ENCODE measurements at places on chromosomes 7 and 10.
A peak's percentile ranks its signal among the peaks of the same experiment; 100 is the strongest.

GRCh38 chr10:97764519-97764931 lies 7.3 kb downstream of the SFRP5 start:
- DNase-seq: no peak

DNA sequence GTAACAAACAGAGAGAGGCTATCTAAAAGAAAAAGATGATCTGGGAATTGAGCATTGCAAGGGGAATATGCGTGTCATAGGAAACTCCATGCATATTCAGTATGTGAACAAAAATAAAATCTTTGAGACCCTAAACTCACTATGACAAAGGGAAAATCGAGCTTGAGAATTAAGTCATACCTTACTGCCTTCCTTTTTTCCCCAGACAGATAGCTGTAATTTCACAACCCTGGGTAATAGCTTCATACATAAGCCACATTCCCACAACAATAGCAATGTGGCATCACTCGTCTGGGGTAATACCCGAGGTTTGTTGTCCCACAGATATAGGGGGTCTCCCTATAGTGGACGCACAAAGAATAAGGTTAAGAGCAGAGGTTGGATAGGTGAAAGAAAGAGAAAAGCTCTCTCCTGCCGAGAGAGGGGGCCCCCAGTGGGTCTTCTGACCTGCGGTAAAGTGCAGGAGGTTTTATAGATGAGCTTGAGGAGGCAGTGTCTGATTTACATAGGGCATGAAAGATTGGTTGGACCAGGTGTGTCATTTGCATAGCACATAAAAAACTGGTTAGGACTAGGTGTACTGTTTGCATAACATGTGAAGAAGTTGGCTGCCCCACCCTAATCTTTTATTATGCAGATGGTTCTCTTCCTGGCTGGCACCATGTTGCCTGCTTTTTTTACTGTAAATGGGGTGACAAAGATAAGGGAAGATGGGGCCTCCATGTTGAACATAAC lies 11.6 kb downstream of the CYP3A43 start:
- DNase-seq: no peak

DNA sequence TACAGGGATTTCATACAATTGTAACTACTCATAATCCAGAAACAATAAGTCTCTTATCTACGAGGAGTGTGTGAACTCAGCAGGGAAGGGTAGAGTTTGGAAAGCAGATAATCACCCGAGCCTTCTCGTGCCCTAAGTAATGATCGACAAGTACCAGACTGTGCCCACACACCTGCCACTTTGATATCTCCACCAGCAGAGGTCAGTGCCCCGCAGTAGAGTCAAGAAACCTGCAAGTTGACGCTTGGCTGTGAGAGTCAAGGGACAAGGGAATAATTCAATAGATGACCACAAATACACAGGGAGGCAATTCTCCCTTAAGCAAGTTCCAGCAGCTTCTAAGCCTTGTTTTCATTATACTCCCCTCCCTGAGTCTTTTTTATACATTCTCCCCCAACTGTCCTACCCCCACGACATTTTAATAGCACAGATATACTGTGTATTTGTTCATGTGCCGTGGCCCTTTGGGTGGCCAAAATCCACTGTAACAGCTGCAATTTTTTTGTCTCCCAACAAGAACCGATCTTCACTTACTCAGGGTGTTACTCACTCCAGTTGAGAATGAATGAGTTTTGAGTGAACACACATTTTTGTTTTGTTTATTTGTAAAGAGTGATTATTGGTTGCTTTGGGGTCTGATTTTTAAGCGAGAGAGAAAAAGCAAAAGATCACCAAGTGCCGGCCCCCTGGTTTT lies 106.9 kb upstream of the RHEB start:
- DNase-seq: no peak

DNA sequence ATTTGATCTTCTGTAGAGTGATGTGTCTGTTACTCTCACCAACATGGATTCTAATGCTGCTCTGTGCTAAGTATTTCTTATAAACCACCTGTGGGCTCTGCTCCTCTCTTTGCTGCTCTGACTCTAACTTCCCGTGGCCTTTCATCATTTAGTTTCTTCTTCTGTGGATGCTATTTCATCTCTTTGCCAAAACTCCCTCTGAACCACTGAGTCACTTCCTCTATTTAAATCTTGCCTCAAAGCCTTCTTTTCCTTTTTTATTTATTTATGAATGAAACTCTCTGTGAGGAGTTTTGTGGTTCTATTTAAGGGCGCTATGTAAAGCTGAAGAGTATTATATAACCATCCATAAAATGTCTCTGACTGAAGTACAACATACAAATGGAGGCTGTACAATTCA lies 538.5 kb downstream of the SUGCT start:
- DNase-seq: no peak

GRCh38 chr10:49363309-49364031 lies 32.4 kb downstream of the DRGX start:
- peak; percentile 68 for DNase-seq

GRCh38 chr7:141217938-141218337 lies 144.1 kb downstream of the TMEM178B start:
- no peak for DNase-seq

DNA sequence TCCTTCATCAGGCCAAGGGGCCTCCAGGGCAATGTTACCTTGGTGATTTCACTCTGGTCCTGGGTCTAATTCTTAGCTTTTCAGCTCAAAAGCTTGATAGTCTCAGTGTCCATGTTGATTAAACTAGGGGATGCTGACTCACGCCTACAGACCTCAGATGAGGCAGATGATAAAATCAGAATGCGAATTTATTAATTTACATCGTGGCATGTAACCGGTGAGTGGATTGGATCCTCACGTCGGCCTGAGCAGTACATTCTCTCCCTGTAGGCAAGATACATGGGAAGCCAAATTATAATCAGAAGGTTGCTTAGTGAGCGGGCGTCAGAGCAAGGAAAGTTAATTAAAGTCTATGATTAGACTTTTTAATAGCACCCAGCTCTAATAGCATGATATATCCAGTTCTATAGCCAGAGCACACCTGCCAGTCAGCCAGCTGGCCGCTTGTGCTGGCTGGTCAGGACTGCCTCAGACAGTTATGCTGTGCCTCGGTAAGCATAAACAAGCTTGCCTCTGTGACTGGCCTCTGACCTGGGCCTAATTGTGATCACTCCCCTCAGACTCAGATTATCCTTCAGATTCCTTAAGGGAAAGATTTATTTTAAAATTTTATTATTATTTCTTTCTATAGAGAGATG lies 20.2 kb upstream of the CPA5 start:
- DNase-seq: no peak

DNA sequence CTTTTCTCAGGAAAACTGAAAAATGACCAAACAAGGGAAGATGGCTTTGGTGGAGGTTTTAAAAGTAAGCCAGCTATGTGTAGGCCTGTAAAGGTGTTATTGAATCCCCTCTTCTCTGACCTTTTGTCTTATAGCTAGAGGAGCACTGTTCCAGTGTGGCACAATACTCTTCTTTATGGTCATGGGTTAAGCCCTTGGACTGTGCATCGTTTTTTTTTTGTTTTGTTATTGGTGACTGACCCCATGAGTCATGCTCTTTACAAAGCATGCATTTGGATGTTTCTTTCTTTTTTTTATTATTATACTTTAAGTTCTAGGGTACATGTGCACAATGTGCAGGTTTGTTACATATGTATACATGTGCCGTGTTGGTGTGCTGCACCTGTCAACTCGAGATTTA lies 19.6 kb upstream of the FAM25A start:
- no peak for DNase-seq

GRCh38 chr10:63712717-63713115 lies 191.5 kb downstream of the REEP3 start:
- no peak for DNase-seq

- DNase-seq: no peak
These were observed 13.9 kb downstream of the TSPAN14 start for GRCh38 chr10:80468002-80468401.

DNA sequence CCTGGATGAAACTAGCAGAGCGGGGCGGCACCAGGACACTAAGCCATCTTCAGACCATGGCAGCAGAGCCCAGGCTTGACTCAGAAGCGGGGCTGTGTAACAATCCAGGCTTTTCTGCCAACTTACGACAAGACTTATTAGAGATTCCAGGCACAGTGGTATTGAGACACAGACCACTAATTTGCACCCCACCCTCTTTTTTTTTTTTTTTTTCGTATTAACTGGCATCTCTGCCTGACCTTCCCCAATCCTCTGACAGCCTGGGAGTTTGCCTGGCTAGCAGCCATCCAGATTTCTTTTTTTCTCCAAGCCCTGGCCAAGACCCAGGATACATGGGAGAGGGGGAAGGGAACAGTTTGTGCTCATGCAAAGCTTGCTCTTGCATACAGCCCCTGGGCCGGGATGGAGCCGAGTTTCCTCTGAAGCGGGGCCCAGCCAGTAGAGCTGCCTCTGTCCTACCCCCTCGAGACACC lies 182.4 kb downstream of the PLXNA4 start:
- no peak for DNase-seq

DNA sequence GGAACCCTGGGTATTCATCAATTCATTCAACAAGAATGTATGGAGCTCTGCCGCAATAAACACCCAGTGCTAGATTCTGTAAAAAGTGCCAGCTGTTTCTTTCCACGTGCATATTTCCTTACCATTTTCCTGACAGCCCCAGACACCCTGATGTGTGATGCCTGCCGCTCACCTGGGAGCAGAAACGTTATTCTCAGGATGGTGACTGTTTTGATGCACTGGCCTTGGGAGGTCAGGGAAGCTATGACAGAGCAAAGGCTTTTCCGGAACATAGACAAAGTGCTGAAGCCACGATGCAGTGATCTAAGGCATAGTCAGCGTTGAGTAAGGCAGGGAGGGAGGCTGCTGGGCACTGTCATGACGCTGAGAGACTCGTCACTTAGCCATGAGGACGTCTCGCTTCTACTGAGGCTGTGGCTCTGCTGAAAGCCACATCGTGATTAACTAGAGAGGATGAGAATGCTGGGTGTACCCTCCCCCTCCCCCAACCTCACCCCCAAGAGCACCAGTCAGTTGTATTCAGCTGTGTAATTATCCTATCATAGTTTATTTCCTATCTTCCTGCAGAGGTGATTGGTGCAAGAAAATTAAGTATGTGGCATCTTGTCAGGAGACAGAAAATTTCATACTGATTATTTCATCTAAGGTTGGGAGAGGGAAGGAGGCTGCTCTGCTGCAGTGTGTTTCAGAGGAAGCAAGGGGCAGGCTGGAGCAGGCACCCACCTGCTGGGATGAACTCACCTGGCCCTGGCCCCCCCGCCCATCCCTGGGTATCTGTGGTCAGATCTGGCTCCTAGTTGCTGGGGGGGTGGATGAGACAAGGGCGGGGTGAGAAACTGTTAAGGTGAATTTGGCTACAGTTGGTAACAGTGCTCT lies 48.8 kb upstream of the SMNDC1 start:
- no peak for DNase-seq

GRCh38 chr10:15341502-15342128 lies 29.5 kb downstream of the FAM171A1 start:
- peak; percentile 45 for DNase-seq

- no peak for DNase-seq
These were observed 114.9 kb upstream of the NANOS1 start for GRCh38 chr10:118914629-118915028.

DNA sequence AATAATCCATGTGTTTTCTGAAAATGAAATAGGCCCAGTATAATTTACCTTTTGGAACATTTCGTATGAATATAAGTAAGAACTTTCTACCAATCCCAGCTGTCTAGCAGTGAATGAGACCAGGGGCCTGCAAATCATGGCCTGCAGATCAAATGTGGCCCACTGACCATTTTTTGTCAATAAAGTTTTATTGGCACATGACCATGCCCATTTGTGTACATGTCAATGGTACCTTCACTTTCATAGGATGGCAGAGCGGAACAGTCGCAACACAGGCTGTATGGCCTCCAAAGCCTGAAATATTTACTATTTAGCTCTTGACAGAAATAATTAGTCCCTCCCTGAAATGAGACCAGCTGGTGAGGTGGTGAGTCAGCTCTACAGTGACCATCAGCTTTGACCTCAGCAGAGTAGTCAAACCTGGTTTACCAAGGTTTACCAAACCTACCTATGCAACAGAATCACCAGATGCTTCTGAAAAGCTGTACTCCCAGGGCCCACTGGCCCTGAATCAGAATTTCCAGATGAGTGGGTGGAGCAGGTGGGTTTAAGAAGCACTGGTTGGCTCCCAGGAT lies 13.8 kb upstream of the C10orf90 start:
- DNase-seq: no peak

DNA sequence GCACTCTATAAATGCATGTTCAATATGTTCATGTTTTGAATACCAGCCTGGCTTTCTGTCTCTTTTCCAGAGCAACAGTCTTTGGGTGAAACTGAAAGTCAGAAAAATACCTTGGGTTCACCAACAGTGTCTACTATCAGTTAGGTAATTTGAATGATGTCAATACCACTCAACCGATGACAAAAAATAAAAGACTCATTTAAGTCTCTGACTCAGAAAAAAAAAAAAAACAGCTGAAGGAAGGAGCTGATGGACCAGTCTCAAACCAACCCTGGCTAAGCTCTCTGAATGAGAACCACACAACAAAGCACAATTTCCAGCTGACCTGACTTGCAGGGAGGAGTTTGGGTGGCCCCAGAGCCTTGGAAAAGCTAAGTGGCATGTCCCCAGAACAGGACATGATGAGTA lies 42.5 kb downstream of the ABLIM1 start:
- DNase-seq: no peak

DNA sequence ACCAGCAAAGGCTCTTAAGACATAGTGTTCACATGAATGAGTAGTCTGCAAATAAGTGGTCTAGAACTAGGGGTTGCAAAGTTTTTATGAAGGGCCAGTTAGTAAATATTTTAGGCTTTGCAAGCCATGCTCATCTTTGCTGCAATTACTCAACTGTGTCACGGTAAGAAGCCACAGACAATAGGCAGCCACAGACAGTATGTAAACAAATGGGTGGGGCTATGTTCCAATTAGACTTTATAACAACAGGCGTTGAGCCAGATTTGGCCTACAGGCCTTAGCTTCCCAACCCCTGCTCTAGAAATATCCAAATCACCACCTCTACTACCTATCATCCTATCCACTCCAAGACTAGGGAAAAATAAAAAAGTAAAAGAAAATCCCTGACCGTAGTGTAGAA lies 9.2 kb downstream of the IKZF5 start:
- DNase-seq: no peak

- no peak for DNase-seq
These were observed 1.6 kb upstream of the LANCL2 start for GRCh38 chr7:55363386-55364170.

DNA sequence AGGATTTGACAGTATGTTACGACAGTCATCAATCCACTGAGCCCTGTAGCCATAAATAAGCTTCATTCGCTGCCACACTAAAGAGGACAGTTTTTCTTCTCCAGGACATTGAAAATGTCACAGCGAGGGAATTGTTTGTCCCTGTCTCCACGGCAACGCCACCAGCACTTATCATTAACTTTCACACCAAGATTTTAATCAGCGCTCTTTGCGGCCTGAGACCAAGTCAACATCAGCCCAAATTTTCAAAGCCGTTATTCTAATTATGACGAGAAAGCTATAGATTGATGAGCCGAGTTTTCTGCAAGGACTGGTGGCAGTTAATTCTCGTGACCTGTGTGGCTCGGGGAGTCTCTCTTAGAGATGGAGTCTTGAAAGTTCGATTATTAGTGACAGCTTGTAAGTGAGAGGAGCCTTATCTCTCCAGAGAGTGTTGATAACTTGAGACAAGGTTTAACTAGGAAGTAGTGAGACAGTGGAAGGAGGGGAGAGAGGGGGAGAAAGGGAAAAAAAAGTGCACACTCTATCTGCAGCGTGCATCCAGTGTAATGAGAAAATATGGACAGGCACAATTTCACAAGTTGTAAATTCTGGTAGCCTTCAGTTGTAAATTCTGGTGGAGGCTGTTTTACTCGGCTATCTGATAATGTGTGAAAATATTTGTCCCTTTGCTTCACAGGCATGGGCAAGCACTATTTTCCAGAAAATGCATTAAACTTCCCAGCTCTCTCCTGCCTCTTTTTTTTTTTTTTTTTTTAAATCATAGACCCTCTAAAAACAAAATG lies 473.3 kb downstream of the LRMDA start:
- no peak for DNase-seq

Measured in mesenteric fat pad (tissue), 1 donor.